Hematopoietic multipotent progenitor cell treated with erythropoietin and hydrocortisone succinate and interleukin-3 and kit ligand, for 8 days (in vitro differentiated cells): ENCODE measurements at places on chromosomes 13 and 19.

- no peak for DNase-seq
Measured at GRCh38 chr19:9940778-9941177, 4.5 kb upstream of the OLFM2 start.

GRCh38 chr13:22175241-22175640, 504.4 kb downstream of the FGF9 start:
- no peak for DNase-seq

- DNase-seq: no peak
Measured at GRCh38 chr19:34172661-34173192, 423 bp downstream of the LSM14A start.

DNA sequence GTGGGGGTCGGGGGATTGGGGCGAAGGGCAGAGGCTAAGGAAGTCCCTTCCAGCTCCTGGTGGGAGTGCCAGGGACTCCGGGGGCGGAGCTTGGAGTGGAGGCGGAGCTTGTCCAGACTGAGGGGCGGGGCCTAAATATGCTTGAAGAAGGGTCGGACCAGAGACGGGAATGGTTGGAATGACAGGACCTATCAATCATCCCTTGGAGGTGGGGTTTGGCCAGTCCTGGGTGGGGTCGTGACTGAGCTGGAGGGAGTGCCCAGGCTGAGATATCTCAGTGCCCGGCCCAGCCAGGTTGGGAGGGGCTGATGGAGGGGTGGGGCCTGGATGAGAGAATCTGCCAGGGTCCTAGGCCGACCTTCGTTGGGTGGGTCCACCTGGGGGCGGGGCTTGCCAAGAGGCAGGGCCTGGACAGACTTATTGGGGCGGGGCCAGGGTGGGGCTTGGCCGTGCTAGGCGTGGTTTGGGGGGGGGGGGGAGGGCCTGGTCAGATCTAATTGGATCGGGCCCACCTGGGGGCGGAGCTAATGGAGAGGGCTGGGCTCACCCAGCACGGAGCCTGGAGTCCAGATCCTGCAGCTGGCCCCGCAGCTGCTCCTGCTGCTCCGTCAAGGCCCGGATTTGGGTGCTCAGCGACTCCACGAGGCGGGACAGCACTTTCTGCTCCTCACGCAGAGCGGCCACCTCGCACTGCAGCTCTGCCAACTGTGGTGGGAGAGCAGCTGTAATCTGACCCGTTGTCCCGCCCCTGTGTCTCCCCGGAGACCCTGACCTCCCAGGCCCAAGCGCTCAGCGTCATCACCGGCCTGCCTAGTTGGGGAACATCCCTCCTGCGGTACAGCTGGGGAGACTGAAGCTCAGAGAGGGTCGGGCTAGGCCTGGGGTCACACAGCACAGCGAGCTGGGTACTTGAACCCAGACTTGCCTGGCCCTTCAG, 2.6 kb upstream of the WIZ start:
- peak; percentile 89 for DNase-seq

DNA sequence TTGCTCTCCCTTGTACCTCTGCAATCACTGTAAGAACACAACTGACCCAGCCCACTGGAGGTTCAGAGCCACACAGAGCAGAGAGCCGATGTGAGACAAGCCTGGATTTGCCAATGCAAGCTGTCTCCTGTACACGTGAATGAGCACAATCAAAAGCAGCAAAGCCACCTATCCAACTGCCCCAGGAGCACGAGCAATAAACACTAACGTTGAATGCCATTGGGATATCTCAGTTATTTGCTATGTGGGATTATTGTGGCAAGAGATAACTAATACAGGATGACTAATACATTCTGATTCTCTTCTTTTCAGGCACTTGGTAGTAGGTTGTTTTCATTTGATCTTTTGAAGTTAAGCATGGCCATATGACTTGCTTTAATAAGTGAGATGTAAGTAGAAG, 85.2 kb upstream of the FAM216B start:
- no peak for DNase-seq

DNA sequence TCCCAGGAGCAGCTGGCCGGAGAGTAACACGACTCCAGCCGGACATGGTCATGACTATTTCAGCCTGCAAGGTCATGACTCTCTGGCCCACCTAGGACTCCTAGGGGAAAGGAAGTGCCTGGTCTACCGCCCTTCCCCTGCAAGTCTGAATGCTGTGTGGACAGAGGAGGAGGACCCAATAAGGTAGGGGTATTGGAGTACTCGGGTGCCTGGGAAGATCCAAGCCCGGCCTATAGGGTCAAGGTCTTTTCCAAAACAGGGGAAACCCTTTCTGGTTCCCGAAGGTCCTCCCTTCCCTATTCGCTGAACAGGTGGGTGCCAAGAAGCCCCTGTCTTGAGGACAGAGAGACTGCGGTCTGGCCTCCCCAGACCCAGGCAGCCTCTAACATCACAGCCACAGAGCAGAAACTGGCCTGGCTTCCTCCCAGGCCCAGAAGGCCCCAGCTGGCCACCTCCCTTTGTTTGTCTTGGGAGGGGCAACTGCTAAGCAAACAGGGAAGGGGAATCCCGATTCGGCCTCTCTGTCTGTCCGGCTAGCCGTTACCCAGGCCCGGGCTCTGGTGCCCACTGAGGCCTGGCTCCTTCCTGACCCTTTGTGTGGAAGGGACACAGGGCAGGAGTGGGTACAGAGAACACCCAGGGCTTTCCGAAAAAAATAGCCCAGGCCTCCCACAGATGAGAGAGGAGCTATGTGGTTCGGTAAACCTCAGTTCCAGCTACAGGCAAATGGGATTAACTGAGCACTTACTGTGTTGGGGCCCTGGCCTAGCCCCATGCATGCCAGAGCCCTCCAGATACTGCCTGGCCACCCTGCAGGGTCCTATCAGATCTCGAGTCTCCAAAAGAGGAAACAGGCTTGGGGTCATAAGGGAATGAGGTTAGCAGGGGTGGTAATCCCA, 5.2 kb upstream of the GRAMD1A start:
- no peak for DNase-seq

GRCh38 chr19:55720214-55720746, 17.9 kb downstream of the NLRP9 start:
- no peak for DNase-seq

DNA sequence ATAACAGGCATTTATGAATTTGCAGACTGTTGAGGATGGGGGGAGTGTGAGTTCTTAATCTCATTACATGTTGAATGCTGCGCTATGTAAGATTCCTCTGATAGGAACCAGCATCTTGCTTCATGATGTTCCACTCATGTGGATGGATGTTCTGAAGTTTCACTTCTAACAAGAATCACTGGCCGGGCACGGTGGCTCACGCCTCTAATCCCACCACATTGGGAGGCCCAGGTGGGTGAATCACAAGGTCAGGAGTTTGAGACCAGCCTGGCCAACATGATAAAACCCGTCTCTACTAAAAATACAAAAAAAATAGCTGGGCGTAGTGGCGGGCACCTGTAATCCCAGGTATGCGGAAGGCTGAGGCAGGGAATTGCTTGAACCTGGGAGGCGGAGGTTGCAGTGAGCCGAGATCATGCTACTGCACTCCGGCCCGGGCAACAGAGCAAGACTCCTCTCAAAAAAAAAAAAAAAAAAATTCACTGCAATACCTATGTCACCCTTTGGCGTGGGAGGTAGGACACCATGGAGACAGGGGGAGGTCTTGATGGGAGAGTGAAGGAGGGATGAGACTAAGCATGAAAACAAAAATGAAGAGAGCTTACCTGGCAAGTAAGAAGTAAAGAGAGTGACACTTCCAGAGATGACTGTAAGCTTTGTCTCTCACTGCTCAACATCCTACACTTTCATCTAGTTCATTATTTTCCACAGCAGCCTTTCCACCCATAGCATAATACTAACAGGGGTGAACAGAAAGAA, 133.0 kb downstream of the DCT start:
- no peak for DNase-seq

- DNase-seq: no peak
Measured at GRCh38 chr19:9700229-9700981, 25.5 kb upstream of the ZNF562 start.

- DNase-seq: no peak
Measured at GRCh38 chr19:4566402-4567051, 7.0 kb upstream of the SEMA6B start.

DNA sequence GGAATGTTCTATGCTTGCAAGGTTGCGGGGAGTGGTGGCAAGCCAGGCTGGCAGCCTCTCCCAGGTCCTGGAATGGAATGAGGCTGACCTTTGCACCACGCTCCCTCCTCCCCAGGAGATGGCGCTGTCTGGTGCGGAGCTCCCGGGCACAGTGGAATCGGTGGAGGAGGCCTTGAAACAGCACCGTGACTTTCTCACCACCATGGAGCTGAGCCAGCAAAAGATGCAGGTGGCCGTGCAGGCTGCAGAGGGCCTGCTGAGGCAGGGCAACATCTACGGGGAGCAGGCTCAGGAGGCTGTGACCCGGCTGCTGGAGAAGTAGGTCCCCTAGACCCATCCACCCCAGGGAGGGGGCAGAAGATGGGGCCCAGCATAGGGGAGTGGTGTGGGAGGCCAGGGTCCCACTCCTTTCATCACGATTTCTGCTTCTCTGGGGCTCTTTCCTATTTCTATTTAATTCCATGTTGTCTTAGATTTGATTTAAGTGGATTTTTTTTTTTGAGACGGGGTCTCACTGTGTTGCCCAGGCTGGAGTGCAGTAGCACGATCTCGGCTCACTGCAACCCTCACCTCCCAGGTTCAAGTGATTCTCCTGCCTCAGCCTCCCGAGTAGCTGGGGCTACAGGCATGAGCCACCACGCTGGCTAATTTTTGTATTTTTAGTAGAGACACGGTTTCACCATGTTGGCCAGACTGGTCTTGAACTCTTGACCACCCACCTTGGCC, 53.2 kb upstream of the SHKBP1 start:
- DNase-seq: peak; percentile 83

DNA sequence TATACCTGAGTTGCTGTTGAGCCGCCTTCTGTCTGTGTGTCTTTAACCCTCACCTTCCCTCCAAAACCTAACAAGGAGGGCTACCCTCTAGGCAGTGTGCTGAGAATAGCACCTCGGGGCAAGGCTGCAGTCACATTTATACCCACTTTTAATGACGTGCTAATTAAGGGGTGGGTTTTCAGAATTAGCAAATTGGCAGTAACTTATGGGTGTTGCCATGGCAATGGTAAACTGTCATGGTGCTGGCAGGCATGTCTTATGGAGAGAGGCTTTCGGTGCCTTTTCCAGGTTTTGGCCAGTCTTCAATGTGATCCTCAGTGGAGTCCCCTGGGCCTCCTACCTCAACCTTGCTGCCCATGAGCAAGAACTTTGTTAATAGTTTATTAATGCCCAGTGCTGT, 1.2 kb upstream of the PNMA8A start:
- DNase-seq: no peak

GRCh38 chr13:29448174-29448573, 147.3 kb downstream of the SLC7A1 start:
- DNase-seq: no peak

GRCh38 chr13:85427416-85427815, 371.8 kb downstream of the SLITRK6 start:
- DNase-seq: no peak

DNA sequence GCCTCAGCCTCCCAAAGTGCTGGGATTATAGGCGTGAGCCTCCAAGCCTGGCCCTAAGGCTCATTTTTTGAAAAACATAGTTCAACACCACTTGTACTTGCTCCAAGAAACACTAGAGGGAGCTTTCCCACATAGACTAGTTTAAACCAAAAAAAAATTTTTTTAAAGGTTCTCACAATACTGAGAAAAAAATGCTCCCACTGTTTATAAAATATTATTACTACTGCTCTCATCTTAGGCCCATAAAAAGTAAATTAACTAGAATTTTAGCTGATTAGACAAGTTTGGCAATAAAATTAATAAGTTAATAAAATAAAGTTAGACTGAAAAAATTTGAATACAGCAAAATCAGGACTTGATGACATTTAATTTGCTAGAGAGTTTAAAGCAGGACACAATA, 109.5 kb downstream of the TBC1D4 start:
- DNase-seq: peak; percentile 76

DNA sequence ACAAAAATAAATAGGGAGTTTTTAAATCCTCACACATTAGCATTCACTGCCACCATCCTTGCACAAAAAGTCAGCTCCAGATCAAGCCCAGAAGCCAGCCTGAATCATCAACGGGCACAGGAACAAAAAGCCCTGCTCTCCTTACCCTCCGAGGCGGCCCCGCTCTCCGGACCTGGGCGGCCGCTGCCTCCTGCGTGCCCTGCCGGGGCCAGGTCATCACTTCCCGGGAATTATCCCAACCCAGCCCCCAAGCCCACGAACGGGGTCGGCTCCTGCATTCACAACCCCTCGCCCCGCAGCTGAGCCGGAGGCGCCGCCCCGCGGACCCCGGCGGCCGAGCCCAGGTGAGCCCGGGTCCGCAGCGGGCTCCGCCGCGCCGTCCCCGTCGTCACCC, 754 bp downstream of the DNAJB1 start:
- DNase-seq: no peak

DNA sequence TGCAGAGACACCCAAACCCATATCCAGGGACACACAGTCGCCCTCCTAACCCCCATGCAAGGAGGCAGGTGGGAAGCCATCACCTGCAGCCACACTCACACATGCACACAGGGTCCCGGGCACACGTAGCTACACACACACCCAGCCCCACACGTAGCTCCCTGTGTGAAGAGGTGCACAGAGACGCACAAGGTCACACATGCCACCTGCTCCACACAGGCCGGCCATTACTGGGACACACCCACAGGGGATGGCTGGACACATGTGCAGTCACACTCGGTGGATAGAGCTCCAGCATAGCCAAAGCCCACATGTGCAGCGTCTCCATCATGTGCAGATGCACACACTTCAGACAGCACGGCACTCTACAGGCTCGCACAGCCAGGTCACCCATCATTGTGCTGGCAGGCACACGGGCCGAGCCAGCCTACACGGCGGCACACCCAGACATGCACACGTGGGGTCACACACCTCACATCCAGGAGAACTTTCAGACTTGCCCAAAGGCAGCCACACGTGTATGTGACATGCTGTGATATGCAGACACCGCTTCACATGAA, 1.1 kb downstream of the ZNF835 start:
- no peak for DNase-seq

DNA sequence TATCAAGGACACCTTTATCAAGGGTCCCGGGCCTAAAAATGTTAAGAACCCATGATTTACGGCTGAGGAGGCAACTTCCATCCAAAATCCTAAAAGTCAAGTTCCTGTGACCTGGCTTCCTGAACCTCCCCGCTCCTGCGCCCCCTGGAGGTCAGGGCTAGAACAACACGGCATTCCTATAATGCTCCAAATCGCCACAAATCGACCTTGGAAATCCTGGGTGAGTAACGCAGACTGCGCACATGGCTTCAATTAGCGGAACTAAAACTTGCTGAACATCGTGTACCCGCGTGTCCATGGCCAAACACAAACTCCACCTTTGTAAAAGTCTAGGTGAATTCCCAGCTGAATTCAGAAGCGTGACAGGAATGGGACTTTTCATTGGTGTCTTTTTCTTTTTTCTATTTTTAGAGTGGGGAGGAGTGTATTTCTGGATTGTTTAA, 4.3 kb upstream of the C5AR1 start:
- peak; percentile 60 for DNase-seq

DNA sequence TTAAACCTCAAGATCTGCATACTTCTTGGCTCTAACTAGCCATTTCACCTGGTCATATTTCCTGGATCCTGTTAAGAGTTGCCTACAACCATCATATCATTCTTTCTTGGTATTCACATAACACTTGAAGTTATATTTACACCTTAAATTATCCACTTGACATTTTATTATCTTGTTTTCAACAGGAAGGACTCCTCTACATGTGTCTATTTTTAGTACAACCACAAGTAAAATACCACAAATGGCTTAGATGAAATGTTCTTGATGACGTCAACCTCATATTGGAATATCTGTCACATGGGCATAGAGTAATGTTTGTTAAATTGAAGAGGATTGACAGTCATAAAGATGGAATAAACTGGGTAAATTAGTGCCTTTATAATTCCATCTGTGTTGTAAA, 9.4 kb downstream of the PCDH20 start:
- no peak for DNase-seq

- DNase-seq: peak; percentile 32
Measured at GRCh38 chr19:34224996-34225658, 29.2 kb upstream of the GARRE1 start.
